LHCN-M2 (cell line): ENCODE measurements at places on chromosomes 1 and 21. TPM values are rescaled to one million over a fixed set of nuclear protein-coding genes. Genes with fewer than 3 reads are reported as not detected.

- no peak for DNase-seq
These were observed 42.3 kb downstream of the NFIA start for GRCh38 chr1:61124696-61125095.

- DNase-seq: no peak
These were observed 1.7 kb upstream of the ZBTB18 start for GRCh38 chr1:244049162-244050013.

DNA sequence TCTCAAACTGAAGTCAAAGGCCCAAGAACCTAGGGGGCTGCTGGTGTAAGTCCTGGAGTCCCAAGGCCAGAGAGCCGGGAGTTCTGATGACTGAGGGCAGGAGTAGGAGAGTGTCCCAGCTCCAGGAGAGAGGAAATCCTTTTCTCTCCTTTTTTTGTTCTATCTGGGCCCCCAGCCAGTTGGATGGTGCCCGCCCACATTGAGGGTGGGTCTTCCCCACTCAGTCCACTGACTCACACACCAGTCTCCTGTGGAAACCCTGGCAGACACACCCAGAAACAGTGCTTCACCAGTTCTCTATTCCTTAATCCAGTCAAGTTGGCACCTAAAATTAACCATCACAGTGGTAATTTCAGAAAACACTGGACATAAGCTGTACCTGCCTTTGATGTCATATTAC is 12.7 kb upstream of the WDR26 start:
- DNase-seq: peak; percentile 73

DNA sequence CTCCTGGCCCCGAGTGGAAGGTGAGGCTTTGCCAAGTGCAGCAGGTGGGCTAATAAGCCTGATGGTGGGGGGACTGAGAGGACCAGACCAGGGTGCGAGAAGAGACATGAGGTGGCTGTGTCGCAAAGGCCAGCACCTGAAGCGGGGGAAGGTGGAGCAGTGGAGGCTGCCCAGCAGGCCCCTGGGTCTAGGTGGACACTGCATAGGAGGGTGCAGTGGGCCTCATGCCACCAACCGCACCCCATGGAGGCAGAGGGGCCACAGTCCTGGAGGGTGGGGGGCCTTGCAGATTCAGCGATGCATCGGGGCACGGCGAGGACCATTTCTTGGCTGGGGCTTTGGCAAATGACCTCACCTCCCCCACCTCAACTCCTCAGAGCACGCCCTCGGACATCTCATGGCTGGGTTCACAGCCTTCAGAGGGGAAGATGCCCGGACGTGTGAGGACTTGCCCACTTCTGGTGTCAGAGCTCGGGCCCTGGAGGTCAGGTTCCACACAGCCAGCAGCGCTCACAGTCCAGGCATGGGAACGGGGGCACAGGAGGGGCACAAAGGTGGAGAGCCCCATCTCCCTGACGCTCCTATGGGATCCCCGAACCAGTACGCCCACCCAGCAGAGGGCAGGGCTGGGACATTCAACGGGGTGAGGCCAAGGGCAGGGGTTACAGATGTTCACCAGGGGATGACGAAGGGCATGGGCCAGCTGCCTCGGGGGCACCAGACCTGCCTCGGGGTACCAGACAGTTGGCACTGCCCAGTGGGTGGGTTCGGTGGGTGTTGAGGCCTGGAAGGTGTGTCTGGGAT is 35.4 kb downstream of the UBE2G2 start:
- no peak for DNase-seq

DNA sequence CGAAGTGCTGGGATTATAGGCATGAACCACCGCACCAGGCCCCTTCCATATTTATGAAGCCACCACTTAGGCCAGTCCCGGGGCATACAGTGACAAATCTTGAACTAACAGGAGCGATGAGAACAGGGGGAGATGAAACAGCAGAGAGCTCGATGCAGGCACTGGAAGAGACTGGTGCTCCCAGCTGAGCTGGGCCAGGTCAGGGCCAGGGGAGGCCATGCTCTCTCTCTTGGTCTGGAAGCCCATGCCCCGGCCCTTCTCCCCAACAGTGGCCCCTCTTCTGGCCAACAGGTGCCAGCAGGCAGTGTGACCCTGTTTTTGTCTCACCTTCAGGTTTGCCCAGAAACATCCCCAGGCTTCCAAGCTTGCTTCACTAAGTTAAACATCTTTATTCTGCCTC is 269.9 kb upstream of the C1orf174 start:
- DNase-seq: no peak

GRCh38 chr21:21163904-21164303 is 165.7 kb downstream of the NCAM2 start:
- peak; percentile 74 for DNase-seq

- no peak for DNase-seq
These were observed 16.1 kb upstream of the SLC5A9 start for GRCh38 chr1:48206371-48206770.

DNA sequence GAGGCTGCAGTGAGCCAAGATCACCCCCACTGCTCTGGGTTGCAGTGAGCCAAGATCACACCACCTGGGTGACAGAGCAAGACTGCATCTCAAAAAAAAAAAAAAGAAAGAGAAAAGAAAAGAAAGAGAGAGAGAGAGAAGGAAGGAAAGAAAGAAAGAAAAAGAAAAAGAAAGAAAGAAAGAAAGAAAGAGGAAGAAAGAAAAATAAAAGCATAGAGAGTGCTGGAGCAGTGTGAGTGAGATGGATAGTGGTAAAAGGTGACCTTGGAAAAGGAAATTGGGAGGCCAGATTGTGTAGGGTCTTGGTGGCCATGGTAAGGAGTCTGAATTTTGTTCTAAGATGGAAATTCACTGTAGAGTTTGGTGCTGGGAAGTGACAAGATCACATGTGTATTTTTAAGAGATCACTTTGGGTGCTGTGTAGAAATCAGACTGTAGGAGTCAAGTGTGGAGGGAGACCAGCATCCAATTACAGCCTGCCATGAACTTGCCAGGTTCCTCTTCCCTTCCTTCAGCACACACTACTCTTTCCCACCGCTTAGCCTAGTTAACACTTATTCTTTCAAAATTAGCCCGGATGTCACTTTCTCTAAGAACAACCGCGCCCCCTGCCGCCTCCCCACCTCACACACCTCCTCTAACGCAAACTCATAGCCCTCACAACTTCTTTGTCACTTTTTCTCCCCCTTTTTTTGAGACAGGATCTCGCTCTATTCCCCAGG is 17.9 kb downstream of the MTX1 start:
- DNase-seq: peak; percentile 81

DNA sequence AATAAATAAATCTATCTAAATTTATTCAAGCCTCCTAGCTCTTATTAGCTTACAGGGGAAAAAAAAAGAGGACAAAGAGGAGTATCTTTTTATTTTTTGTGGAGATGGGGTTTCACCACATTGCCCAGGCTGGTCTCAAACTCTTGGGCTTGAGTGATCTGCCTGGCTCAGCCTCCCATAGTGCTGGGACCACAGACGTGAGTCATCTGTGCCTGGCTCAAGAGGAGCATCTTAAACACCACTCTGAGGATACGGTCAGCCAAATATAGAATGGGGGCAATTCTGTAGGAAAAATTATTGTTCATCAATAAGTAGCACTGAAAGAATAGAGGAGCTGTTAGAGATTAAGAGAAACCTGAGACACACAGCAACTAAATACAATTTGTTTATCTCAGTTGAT is 24.1 kb downstream of the SLC45A3 start:
- peak; percentile 58 for DNase-seq

DNA sequence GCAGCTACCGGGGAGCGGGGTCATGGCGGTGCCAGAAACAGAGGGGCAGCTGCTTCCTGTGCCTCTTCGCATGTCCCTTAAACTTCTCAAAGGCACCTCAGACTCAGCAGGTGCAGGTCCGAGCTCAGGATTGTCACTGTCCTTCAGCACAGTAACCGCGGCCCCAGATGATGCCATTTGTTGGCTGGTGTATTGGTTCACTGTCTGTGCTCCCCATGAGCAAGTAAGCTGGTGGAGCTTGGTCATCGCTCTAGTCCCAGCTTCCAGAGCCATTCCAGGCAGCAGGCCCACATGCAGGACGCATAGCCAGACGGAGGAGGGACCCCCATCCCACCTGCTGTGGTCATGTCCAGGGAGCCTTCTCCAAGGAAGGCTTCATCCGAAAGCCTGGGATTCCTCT is 154.0 kb upstream of the AJAP1 start:
- no peak for DNase-seq

- DNase-seq: no peak
These were observed 572 bp downstream of the FUCA1 start for GRCh38 chr1:23867542-23867894.

- no peak for DNase-seq
These were observed 12.5 kb upstream of the TTLL10 start for GRCh38 chr1:1161078-1161682.

DNA sequence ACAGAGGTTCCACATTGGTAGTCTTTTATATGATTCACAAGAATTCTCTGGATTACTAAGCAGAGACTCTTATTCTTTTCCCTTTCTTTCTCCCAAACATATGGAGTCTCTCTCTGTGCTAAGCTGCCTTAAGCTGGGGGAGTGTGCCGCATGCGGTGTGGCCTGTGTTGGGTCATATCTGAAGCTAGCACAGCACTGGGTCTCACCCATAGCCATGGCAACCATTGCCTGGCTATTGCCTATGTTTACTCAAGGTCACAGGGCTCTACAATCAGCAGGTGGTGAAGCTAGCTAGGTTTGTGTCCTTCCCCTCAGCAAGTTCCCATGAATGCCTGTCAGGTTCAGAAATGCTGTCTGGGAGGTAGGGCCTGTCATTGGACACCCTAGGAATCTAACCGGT is 73.6 kb upstream of the ZRANB2 start:
- no peak for DNase-seq

GRCh38 chr21:33047231-33047630 is 21.5 kb downstream of the OLIG2 start:
- peak; percentile 45 for DNase-seq

DNA sequence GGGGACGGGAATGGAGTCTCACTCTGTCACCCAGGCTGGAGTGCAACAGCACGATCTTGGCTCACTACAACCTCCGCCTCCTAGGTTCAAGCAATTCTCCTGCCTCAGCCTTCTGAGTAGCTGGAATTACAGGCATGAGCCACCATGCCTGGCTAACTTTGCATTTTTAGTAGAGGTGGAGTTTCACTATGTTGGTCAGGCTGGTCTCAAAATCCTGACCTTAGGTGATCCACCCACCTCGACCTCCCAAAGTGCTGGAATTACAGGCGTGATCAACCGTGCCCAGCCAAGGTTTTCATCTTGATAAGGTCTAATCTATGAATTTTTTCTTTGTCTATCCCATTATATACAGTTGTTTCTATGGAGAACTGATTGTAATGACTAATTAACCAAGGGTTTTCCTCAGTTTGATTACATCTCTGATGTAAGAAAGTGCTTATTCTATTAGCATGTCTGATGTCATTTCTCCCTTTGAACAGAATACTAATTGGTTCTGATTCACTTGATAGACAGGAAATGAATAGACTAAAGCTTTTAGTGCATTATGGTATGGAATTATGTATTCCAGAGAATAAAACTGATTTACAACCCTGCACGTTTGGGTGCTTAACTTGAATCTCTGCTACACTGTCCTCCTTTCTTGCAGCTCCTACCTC is 11.9 kb downstream of the PACC1 start:
- no peak for DNase-seq

- DNase-seq: no peak
These were observed 182.7 kb downstream of the KCNH1 start for GRCh38 chr1:210951279-210951678.

DNA sequence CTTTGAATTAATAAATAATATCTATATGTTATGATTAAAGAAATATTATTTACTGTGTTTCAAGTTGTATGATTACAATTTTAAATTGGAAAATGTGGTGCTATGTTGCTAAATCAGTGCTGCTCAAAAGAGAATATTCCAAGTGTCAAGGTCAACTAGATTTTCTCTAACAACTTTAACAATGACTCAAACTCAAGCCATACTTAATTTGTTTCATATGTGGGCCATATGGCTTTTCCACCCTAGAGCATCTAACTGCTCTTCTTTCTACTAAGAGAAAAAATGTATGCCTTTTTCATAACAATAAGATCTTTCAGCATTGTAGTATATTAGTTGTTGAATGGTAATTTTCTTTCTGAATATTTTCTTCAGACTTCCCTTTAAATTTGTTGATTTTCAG is 8.3 kb upstream of the SYT14 start:
- no peak for DNase-seq

GRCh38 chr1:108664481-108664880 is 3.6 kb upstream of the HENMT1 start:
- DNase-seq: no peak

- peak; percentile 23 for DNase-seq
These were observed 59.9 kb downstream of the DNM3 start for GRCh38 chr1:171901245-171901644.

DNA sequence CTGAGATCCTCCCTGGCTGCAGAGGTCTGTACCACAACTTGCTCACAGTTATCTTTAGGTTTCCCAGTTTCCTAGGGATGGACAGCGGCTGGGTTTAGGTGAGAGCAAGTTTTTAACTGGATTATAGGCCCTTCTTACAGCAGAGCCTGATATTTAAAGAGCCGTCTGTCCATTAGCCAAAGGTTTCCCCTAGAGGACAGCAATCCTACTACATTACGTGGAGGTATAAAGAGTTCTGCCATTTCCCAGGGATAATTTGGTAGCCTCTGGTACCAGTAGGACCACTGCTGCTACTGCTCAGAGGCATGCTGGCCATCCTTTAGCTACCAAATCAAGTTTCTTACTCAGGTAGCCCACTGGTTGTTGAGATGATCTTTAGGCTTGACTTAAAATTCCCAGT is 21.9 kb upstream of the FCGR2A start:
- DNase-seq: no peak

DNA sequence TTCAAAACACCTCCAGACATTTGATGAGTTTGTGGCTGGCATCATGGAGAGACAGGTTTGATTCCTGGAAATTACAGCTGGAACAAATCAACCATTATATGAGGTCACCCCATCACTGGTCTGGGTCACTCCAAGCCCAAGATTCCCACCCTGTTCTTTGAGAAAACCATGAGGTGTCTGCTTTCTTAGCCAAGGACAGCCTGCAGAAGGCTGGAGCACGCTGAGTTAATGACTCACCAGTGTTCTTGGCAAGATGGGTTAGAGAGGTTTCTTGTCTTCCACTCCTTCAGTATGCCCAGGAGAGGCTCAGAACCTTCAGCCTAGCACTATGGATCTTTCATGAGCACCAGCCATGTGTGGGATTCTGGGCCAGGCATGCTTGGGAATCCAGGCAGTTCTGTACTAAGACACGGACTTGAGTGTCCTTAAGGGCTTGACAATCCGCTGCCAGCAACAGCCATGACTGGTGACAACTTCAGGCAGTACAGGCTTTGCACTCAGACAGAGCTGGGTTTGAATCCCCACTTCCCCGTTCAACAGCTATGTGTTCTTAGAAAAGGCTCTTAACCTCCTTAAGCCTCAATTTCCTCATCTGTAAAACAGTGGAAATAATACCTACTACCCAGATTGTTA is 43.9 kb downstream of the GRHL3 start:
- peak; percentile 81 for DNase-seq

- DNase-seq: no peak
These were observed 59.3 kb downstream of the CENPF start for GRCh38 chr1:214662223-214662785.

The GJB4 gene
- total RNA-seq: not detected in 2 replicates

The TFAP2E gene
- total RNA-seq: 0.06 and 0.19 TPM in 2 replicates

The LHX8 gene
- not detected in 2 replicates for total RNA-seq

The HSPA6 gene
- total RNA-seq: 0.11 TPM in 1 of 2 replicates, not detected in the other

The IKBKE gene
- 9.2 and 10.7 TPM in 2 replicates for total RNA-seq

The LCE3E gene
- total RNA-seq: not detected in 2 replicates

The WDR4 gene
- 16.9 and 19.6 TPM in 2 replicates for total RNA-seq

The CORT gene
- not detected in 2 replicates for total RNA-seq

The OR2T29 gene
- total RNA-seq: not detected in 2 replicates

The OPRD1 gene
- total RNA-seq: 0.23 and 0.32 TPM in 2 replicates

The SDHC gene
- total RNA-seq: 32.8 and 34.1 TPM in 2 replicates

The NOS1AP gene
- 0.13 and 0.98 TPM in 2 replicates for total RNA-seq

The FAM177B gene
- not detected in 2 replicates for total RNA-seq

The CACNA1S gene
- 0.17 TPM in 1 of 2 replicates, not detected in the other for total RNA-seq

The IL19 gene
- not detected in 2 replicates for total RNA-seq
